ENCODE measurements at places on chromosomes 6 and 20. TPM values are rescaled to one million over a fixed set of nuclear protein-coding genes. Genes with fewer than 3 reads are reported as not detected.
A peak's percentile ranks its signal among the peaks of the same experiment; 100 is the strongest.

- DNase-seq: no peak
Measured at GRCh38 chr6:43768983-43769525, 957 bp upstream of the VEGFA start.

Gene ADGRB3
- not detected for total RNA-seq

DNA sequence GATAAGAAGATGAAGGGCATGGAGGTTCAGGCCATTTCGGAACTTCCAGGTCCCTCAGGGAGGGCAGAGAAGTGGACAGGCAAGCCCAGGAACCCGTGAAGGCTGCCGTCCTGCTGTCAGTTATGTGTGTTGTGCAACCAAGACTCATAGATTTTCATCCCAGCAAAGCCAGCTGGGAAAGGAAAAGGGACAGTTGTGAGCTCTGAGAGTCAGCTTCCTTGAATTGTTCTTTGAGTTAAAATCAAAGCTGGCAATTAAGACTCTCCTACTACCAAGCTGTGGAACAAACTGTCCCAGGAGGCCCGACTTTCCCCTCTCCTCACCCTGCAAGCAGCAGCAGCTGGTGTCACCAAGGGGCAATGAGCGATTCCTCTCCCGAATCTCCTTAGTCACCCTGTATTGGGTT lies 46.3 kb upstream of the IYD start:
- DNase-seq: no peak

GRCh38 chr6:127737768-127738167 lies 160.8 kb downstream of the C6orf58 start:
- no peak for DNase-seq

- no peak for DNase-seq
Measured at GRCh38 chr6:106534564-106534982, 94.7 kb downstream of the RTN4IP1 start.

Gene C6orf15
- 21.6 TPM for total RNA-seq

GRCh38 chr6:167896648-167897047 lies 69.9 kb downstream of the AFDN start:
- no peak for DNase-seq

GRCh38 chr6:43995137-43995536 lies 132.1 kb downstream of the MRPL14 start:
- no peak for DNase-seq

DNA sequence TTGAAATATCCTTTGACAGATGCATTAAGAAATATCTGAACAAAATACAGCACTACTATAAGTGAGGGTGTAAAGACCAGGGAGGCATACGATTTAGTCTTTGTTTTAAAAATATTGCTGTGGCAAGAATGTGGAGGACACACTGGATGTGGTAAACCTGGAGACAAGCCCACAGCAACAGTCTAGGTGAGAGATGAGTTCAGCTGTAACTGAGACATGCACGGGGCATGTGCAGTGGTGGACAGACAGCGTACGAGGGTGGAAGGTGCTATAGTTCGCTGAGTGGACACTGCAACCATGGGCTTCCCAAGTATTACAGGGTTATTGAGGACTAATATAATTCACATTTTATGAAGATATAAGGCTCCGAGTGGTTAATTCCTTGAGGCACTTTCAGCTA lies 1.8 kb downstream of the NANP start:
- no peak for DNase-seq

GRCh38 chr20:19886661-19887288 lies 128.7 kb downstream of the RIN2 start:
- no peak for DNase-seq

- no peak for DNase-seq
Measured at GRCh38 chr6:143675946-143676345, 1.8 kb upstream of the PHACTR2 start.

DNA sequence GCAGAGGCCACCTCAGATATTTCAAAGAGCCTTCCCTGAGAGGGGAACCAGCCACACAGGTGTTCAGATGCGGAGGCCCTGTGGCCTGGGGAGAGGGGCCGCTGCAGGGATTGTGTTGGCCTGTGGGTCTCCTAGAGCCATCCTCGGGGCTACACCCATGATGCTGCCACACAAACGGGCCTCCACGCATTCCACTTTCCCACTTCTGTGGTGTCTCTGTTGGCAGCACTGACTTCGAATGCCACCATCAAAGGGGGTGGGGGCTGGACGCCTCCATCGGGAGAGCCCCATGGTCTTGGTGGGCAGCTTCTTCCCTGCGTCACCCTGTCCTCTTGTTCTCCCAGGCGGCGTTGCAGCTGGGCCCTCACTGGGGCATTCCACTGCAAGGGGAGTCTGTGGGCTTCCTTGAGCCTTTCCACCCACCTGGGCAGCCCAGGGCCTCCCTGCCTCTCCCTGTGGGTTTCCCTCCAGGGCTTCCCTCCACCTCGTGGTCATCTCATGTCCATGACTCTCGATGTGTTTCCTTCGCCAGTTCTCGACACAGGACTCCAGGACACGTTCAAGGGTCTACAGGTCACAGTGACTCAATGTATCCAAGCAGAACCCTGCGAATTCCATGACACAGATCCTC lies 145.5 kb downstream of the ERMARD start:
- no peak for DNase-seq

Gene PROCR
- 7.5 TPM for total RNA-seq

Gene FOXA2
- not detected for total RNA-seq

DNA sequence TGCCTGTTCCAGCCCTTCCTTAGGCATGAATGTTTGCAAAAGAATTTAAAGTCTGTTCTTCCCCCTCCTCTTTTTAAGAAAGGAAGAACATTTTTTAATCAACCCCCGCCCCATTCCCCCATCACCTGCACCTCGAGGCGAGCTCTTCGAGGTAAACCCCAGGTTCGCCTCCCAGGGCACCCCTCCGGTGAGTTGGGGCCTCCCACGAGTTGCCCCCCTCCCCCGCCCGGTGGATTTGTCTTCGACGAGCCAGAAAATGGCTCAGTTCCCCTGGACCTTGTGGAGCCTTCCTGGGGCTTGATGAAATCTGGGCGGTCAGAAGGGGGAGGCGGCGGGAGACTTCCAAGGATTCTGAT lies 256 bp upstream of the OVOL2 start:
- no peak for DNase-seq

Gene KIF25
- not detected for total RNA-seq

DNA sequence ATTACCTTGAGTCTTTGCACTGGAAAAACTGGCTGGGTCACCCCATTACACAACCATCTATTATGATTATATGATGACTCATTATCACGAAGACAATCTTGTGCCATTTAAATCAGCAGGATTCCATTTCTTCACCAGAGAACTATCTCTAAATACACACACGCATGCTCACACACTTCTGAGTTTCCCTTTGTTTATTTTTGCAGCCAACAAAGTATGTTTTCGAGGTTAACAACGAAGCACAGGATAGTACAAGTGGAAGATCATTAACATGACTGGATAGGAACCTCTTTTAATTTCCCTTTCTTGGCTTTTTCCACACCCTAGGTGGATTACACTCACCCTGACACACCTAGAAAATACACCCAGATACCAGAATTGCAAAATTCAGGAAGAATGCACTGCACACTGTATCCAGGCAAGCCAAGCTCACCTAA lies 18.9 kb downstream of the PERP start:
- peak; percentile 98 for DNase-seq

- DNase-seq: no peak
Measured at GRCh38 chr6:21986703-21987102, 310.1 kb downstream of the PRL start.

DNA sequence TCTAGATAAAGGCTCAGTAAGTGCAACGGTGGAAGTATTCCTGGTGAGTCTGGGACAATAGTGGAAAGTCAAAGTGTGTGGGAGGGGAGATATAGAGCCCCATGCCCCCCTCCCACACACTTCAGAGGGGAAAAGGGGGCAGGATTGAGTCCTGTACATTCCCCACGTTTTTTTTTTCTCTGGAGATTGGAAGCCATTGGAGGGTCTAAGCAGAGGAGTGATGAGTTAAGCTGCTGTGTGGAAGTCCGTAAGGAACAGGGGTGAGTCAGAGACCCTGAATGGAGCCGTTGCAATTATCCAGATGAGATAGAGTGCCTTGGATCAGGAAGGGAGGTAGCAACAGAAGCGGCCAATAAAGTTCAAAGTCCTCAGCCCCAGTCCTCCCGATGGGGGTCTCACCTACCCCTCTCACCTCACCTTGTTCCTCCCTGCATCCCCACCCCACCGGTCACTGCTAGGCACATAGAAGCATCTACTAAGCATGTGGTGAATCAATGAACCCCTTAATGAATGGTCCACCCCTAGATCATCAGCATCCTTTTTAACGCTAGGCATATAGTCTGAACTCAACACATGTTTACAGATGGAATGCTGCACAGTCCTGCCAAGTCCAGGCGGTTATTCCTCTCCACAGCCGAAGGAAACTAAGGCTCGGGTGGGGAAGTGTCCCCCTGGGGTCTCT lies 662 bp upstream of the SLC9A8 start:
- DNase-seq: no peak

DNA sequence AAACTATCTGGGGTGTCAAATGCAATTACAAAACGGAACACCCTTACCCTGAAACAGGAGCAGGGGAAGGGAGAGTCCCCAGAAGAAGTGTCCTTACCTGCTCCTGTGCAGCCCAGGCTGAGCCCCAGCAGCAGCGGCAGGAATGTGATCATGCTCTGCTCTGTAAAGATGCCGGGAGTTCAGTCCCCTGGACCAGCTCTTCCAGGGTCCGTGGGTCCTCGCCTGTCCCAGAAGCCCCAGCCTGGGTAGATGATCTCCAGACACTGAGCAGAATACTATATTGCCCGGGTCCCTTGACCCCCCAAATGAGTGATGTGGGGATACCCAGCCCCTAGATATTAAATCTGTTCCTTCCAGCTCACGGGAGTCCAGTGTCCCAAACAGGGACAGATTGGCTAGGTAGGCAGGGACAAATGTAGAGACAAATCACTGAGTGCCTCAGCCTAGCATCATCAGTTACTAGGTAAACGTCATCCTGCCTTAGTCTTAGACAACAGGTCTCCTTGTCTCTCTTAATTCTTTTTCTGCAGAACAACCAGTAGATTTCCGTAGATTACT lies at the start of gene HLA-DMB:
HLA-DMB (minus strand) TSS at position 373 of the 558 bp plus-strand sequence; CDS start at position 152, 221 bp downstream.
- DNase-seq: peak; percentile 45

Gene FAM217A
- not detected for total RNA-seq

Gene FHL5
- total RNA-seq: not detected

DNA sequence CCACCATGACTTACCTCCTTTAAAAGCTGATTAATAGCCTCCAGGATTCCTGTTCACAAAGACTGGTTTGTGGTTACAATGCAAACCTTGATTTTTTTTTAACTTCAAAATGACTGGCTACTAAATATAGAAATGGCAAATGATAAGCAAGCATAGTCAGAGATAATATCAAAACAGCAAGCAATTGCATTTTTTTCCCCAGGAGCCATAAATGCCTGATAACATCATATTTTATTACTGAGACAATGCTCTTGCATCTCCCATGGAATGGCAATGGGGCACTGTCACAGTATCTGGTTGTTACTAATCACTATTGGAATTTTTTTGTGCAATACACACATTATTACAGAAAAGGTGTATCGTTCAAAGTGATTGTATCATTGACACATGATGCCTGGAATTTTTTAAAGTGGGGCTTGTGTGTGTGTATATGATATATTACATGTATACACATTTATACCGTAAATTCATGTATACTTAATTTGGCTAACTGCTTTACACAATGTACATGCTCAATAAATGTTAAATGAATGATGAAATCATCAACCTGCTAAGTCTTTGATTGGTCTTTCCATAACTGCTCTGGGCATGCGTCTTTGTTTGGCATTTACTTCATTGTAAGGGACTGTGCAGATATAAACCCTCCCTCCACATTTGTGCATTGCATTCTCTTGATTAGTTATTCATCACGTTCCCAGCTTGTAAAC lies 980 bp upstream of the SALL4 start:
- DNase-seq: peak; percentile 99

Gene ZSCAN31
- 64.0 TPM for total RNA-seq

DNA sequence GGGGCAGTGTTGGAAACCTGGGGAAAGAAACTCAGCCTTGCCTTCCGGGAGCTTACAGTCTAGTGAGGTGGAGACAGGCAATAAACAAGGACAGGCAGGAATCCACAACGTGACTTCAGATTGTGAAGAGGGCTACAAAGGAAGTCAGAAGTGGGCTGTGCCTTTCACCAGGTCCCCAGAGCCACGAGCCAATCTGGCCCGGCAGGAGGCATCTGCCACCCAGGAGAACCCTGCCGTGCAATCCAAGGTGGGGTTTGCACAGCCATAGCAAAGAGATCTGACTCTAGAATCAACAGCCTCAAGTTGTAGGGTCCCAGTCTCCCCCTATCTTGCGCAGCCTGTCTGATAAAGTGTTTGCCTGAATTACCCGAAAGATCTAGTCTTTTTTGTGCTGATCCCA lies 5.5 kb downstream of the SLC32A1 start:
- DNase-seq: no peak

- DNase-seq: peak; percentile 40
Measured at GRCh38 chr6:119533603-119534279, 184.2 kb upstream of the MAN1A1 start.

DNA sequence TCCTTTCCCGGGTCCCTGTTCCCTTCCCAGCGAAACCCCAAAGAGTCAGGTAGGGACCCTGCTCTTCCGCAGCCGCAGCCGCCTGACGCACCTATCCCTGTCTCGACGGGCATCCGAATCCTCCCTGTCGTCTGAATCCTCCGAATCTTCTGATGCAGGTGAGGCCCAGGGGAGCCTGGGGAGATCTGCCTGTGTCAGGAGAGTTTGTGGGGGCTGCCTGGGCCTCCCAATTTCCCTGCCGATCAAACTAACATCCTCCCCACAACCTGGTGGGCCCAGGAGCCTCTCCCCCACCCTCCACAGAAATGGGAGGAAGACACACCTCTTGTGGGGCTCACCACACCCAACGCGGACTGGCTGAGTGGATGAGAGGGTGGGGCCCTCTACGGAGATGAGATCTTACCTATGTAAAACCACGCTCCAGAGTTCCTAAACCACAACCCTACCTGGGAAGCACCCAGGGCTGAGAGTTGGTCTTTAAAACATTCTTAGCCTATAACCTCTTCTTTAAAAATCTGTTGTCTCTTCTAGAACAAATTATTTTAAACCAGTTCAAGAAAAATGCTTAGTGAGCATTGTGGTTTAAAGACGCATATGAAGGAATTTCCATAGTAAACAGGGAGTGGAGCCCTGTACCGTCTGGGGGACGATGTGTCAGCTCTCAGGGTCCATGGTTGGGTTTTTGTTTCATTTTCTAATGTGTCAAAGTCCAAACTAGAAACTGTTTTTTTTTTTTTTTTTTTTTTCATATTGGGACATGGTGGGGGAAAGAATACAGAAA lies 1.7 kb downstream of the CDC25B start:
- DNase-seq: peak; percentile 48

Gene DDR1
- 267 TPM for total RNA-seq

- no peak for DNase-seq
Measured at GRCh38 chr6:43779852-43780236, 9.8 kb downstream of the VEGFA start.

- no peak for DNase-seq
Measured at GRCh38 chr20:54227751-54228150, 19.9 kb downstream of the PFDN4 start.

- DNase-seq: no peak
Measured at GRCh38 chr20:14685183-14685582, 347.8 kb upstream of the FLRT3 start.

Measured in PC-9 (cell line).